Neural progenitor cell (in vitro differentiated cells): ENCODE measurements at places on chromosomes 13 and 19.

DNA sequence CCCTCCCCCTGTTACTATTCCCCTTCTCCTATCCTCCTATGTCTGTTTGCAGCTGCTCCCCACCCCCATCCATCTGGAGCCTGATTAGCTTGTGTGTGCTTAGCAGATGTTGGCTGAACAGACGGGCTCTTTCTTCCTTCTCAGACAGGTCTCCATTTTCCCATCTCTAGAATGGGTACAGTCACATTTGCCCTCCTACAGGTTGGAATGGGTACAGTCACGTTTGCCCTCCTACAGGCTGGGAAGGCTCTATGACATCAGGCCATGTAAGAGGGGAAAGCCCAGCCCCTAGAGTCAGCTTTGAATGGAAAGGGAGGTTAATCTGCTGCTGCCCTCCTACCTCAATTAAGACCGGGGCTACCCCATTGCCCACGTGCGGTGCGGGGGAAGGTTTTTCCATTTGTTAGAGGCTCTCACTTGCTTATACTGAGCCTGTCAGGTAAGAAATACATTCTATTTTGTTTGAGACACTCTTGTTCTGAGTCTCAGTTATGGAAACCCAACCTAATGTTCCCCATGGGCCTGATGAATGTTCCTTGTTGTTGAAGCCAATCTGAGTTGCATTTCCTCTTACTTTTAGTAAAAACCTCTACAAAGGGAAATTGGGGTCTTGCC, 2.2 kb upstream of the CLEC17A start:
- DNase-seq = no peak

DNA sequence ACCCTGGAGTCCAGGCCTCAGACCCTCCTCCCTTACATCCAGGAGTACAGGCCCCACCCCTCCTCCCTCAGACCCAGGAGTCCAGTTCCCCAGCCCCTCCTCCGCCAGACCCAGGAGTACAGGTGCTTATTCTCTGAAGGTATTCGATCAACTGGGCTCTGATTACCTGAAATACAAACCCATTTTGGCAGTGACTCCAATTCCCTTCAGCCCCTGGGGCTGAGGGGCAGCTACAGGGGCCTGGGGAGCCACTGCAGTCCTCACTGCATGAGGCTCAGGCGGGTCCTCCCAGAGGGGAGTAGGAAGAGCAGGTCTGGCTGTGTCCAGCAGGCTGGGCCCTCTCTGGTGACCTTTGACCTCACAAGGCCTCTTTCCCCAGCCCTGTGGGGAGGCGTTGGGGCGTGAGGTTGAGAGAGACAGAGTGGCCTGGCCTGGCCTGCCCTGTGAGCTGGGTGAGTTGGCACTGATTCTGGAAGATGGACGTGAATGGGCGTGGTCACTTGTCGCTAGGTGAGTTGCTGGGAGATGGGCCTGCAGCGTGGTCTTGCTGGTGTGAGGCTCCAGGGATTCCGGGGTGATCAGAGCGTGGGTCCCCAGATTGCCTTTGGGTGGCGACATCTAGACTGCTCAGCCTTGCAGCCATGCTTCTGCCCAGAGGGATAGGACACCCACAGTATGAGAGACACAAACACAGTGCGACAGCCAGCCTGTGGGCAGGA, 3.1 kb downstream of the BCAT2 start:
- DNase-seq = peak; percentile 60

DNA sequence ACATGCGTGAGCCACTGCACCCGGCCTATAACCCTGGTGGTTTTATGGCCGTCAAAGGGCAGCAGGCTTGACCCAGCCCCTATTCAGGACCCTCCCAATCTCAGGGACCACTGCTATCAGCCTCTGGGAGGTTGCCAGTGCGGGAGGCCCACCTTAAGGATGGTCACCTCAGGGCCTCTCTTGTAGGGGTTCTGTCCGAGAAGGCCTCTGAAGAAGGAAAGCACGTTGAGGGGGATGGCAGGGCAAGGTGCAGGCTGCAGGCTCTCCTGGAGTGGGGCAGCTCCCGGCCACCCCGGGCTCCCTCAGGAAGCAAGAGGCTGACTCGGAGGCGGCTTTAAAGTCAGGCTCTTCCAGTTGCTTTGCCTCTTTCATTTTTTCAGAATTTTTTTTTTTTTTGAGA, 6.0 kb upstream of the GRTP1 start:
- DNase-seq = no peak

- no peak for DNase-seq
These were observed 431.7 kb downstream of the EFNB2 start for GRCh38 chr13:106103779-106104178.
